Stimulated activated CD8-positive, alpha-beta memory T cell treated with anti-CD3 and anti-CD28 coated beads, Interleukin-2, amount 100 ng/mL, for 48 hours (primary cell): ENCODE measurements at places on chromosomes 3 and 15.

DNA sequence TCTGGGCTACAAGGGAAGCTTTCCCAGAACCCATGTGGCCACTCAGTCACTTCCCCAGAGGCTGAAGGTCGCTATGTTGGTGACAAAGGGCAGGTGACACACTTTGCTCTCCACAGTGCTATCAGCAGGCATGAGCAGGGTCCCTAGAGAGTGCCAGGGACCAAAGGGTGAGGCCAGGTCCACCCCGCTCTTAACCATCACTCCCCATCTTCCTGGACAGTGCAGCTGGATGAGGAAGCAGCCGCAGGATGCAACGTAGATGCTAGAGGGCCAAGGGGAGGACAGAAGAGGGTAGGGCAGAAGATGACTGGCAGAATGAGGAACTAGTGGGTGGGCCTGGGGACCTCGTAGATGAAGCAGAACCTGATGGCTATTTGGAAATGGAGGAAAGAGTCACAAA lies 13.6 kb upstream of the LTF start:
- DNase-seq: no peak

DNA sequence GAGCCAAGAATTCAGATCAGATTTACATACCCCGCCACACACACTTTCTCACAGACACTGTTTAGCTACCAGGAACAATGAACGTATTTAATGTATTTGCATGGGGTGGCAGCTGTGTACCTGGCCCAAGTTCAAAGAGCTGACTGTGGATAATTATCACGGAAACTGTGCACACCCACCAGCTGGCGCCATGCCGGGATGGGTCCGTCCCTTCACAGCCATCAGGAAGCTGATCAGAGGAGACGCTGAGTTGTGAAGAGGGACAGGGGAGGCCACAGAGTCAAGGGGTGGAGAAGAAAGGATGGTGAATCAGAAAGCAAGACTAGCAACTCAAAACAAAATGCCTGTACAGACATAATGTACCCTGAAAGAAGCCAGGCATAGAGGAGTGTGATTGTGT lies 13.1 kb upstream of the PLA2G4D start:
- peak; percentile 17 for DNase-seq

DNA sequence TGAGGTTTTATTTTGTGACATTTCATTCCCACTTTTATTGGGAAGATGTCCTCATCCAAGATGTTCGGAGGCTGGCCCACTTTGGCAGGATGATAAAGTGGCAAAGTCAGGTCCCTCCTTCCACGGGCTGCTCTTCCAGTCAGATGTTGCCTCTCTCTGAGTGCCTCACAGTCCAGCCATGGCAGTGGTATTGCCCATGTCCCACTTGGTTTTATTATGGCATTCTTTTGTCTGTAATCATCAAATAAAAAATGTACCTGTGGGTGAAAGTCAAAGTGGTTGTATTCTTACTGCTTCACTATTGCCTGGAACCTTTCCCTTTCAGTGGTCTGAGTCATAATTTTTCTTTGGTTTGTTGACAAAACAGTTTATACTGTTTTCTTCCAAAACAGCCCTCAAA lies 20.2 kb downstream of the ARNT2 start:
- no peak for DNase-seq

DNA sequence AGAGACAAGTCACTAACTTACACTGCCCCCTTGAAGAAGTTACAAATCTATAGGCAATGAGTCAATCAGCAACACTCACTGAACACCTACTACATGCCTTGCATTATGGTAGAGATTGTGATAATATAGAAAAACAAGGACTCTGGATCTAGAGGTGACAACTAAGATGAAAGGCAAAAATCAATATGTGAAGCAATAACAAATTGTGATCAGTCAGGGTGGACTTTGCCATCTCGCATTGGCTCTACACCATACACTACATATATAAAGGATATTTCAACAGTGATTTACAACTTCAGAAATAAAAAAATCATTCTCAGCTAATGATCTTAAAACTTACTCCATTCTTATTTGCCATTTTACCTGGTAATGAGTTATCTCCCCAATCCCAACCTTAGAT lies 210.7 kb upstream of the CD96 start:
- DNase-seq: no peak

GRCh38 chr3:11944052-11944673 lies 60.0 kb upstream of the SYN2 start:
- DNase-seq: no peak

DNA sequence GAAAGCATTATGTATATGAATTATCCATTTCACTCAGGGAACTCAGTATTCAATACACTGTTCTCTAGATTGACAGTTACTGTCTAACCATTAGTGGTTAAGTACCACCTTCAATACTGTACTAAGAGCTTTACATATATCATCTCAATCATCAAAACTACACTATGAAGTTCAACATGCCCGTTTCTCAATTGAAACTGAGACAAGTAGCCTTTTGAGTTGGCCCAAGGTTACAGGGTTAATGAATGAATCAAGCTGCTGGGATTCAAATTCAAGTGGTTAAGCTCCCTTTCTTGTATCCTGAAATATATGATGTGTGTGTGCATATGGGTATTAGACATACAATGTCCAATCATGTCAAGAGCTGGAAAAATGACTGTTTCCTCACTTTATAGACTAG lies 5.8 kb downstream of the TASOR start:
- no peak for DNase-seq

- no peak for DNase-seq
These were observed 213.0 kb upstream of the ROBO2 start for GRCh38 chr3:76826861-76827260.

- DNase-seq: no peak
These were observed 58.1 kb downstream of the CD200 start for GRCh38 chr3:112390783-112391641.

DNA sequence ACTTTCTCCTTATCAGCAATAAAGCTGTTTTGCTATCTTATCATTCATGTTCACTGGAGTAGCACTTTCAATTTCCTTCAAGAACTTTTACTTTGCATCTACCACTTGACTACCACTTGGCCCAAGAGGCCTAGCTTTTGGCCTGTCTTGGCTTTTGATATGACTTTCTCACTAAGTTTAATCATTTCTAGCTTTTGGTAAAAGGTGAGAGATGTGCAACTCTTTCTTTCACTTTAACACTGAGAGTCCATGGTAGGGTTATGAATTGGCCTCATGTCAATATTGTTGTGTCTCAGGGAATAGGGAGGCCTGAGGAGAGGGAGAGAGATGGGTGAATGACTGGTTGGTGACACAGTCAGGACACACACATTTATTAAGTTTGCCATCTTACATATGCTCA lies 31.0 kb upstream of the FAM3D start:
- no peak for DNase-seq

GRCh38 chr3:48544141-48544540 lies 12.5 kb downstream of the PFKFB4 start:
- no peak for DNase-seq

GRCh38 chr3:160413613-160414248 lies 14.3 kb downstream of the SMC4 start:
- DNase-seq: peak; percentile 24

GRCh38 chr3:88480822-88481221 lies 331.1 kb downstream of the C3orf38 start:
- DNase-seq: no peak
